NCI-H748 treated with DMSO at 0.1 percent for 48 hours (cell line): ENCODE measurements at places on chromosomes 12 and 14.

DNA sequence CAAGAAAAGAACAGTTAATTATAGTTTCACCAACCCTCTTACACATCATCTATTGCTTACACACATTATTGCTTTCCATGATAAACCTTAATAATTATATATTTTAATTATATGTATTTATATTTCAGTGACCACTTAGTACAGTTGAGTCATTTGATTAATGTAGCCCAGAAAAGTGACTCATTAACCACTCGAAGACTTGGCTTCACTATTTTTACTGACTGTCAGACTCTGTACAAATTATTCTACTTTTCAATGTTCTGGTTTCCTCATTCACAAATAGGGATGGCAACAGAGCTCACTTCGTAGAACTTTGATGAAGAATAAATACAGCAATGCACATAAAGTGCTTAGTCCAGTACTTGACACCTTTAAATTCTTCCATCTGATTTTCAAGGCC, 98.3 kb downstream of the CFAP54 start:
- no peak for DNase-seq

DNA sequence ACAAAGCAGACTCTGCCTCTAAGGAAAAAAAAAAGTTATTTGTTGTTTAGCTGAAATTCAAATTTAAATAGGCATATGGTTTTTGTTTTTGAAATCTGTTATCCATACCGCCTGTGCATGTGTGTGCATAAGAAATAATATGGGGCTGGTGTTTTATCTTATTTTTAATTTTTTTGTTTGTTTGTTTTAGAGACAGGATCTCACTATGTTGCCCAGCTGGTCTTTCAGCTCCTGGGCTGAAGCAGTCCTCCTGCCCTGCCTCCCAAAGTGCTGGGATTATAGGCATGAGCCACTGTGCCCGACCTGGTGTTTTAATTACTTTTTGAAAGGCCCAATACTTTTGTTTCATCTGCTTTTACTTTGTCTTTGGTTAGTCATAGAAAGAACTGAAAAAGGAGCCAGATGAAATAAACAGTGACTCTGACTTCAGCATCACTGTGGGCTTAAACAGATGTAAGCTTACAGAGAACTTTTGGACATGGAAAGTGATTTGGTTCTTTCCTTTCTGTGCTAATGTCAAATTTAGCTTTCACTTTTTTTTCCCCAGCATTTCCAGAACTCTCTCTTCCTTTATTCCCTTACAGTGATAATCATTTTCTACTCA, 37.2 kb downstream of the SUPT16H start:
- no peak for DNase-seq

- peak; percentile 25 for DNase-seq
Observed at GRCh38 chr12:63103494-63104131, 47.4 kb downstream of the AVPR1A start.

DNA sequence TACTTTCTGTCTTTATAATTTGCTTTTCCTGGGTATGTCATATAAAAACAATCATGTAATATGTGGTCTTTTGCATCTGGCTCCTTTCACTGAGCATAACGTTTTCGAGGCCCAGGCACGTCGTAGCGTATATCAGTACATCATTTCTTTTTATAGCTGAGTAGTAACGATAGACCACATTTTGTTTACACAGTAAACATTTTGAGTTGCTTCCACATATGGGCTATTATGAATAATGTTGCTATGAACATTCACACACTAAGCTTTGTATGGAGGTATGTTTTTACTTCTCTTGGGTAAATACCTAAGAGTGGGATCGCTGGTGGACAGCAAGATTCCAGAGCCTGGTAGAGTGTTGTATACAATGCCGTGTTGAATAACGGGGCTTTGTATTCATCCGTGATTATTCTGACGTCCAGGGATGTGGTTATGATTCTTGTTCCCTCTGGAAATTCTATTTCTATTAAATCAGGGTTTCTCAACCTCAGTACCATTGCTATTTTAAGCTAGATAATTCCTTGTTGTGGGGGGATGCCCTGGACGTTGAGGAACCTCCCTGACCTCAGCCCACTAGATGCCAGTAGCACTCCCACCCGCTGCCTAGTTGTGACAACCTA, 38.9 kb upstream of the CIT start:
- DNase-seq, result no peak

- no peak for DNase-seq
Observed at GRCh38 chr12:2751230-2751629, 43.5 kb upstream of the FKBP4 start.

DNA sequence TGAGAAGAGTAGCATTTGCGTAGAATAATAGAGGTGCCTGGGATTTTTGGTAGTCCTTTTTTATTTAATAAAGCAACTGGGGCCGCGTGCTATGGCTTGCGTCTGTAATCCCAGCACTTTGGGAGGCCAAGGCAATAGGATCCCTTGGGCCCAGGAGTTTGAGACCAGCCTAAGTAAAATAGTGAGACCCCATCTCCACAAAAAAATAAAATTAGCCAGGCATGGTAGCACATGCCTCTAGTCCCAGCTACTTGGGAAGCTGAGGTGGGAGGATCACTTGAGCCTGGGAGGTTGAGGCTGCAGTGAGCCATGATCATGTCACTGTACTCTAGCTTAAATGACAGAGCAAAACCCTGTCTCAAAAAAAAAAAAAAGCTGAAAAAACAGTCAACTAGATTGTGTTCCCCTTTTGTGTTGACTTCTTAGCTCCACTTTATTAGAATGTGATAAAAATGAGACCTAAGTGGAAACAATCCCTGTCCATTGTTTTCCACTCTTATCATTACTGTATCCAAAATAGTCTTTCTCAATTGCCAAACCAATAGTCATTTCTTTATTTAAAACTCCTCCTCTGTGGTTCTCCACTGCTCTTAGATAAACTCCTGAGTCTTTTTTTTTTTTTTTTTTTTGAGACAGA, 7.4 kb downstream of the PRKCH start:
- no peak for DNase-seq

DNA sequence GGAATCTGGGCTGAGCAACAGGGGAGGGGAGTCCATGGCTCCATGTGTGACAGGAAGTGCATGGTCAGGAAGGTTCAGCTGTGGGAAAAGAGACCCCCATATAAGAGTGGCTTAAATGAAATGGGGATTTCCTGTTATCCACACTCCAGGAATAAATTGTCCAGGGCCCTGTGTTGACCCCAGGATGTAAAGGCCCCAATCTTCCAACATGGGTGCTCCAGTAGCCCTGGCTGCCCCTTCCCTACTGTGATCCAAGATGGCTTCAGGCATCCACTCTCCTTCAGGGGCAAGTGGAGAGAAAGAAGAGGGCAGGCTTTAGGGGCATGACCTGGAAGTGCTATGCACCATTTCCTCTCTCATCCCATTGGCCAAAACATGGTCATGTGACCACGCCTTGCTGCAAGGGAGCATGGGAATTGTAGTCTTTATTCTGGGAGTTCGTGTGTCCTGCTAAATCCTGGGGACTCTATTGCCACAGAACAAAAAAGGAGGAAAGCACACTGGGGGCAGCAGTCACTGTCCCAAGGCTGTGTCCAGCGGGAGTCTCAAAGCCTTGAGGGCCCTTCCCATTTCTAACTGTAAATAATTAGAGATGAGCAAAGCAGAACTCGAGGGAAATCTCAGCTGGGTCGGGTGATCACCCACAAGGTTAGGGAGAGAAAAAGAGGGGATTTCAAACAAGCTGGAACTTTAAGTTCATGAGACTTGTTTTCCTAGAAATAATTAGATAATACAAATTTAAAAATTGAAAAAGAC, 289.2 kb downstream of the ADGRD1 start:
- no peak for DNase-seq

DNA sequence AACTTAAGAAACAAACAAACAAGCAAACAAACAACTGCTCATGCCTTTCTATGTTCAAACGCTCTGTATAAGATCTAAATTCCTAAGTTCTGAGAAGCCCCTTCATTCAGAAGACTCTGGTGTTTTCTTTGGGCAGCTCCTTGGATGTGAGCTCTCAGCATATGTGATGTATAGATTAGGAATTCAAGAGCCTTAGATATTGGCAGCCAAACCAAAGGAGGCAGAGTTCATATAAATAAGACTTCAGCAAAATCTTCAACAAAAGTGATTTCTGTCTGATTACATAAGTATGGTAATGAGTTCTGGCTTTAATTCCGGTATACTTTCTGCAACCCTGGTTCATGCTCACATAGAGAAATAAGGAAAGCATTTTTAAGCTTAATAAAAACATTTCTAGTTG, 145.6 kb downstream of the DYRK2 start:
- DNase-seq, result no peak

DNA sequence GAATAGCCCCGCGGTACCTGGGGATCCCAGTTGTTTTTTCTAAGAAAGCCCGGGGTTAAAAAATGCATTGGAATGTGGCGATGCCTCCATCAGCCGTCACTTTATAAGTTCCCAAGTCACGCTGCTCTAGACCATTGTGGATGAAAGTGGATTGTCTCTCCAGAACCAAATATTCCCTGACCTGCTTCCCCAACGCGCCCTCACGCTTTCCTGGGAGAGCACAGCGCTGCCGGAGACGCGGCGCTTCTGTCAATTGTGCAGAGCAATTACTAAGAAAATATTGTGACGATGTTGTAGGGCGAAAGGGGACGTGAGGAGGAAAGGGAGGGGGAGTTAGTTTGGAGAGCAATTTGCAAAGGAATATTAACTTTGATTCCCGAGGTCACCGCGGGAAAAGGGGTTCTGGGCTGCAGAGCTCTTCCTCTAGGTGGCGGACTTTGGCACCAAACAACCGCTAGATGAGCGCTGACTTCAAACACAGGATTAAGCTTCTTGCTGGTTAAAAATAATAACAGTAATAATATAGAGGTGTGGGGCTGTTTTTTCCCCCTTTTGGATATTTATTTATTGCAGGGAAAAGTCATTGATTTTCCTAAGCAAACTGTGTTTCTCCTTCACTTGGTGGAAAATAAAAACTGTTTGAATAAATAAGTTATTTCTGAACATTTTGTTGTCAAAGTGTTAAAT, 9.6 kb upstream of the FOXG1 start:
- DNase-seq, result no peak

GRCh38 chr12:56948881-56949280, 8.5 kb downstream of the RDH16 start:
- DNase-seq, result no peak

DNA sequence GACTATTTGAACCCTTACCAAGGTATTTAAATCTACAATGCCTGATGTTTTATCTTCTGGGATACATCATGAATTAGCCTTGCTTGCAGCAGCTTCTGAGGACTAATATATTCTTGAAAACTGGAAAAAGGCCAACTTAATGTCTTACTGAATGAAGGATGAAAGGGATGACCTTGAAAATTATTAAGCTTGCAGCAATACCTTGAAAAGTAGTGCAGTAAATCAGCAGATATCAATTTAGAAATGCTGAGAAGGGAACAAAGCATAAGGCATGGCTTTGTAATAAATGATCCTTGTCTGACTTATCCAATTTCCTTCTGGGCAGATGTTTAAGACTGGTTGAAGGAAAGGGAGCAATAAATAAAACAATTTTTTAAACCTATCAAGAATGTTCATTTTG, 37.3 kb upstream of the FERMT2 start:
- no peak for DNase-seq

DNA sequence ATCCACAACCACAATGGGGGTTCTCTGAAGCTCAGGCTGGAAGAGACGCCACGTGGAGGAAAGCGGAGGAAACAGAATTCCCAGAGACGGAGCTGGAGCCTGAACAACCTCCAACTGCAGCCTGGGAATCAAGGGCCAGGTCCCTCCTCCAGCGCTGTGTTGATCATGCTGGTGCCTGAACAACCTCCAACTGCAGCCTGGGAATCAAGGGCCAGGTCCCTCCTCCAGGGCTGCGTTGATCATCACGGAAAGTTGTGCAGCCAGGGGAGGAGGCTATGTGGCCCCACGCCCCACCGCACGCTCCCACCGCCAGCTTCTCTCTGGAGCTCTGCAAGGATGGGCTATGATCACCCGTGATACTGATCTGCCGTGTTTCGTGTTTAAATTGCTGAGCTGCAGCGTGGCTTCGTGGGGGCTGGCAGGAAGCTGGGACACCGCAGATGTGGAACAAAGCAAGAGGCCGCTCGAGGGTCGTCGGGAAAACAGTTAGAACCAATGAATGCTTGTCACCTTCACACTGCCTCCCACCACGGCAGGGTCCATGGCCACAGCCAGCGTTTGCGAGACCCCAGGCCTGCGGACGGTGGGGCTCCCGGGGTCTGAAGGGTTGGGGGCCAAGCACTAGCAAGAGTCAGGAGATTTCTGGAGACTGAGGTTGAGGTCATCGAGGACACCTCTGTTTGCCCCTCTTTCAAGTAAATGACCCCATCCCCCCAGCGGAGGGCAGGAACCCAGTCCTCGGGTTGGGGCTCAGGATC, 51.8 kb upstream of the FBRSL1 start:
- DNase-seq, result no peak

GRCh38 chr12:81297601-81298000, 219.7 kb downstream of the ACSS3 start:
- no peak for DNase-seq

- DNase-seq, result peak; percentile 28
Observed at GRCh38 chr12:100234591-100235304, 32.1 kb downstream of the DEPDC4 start.

DNA sequence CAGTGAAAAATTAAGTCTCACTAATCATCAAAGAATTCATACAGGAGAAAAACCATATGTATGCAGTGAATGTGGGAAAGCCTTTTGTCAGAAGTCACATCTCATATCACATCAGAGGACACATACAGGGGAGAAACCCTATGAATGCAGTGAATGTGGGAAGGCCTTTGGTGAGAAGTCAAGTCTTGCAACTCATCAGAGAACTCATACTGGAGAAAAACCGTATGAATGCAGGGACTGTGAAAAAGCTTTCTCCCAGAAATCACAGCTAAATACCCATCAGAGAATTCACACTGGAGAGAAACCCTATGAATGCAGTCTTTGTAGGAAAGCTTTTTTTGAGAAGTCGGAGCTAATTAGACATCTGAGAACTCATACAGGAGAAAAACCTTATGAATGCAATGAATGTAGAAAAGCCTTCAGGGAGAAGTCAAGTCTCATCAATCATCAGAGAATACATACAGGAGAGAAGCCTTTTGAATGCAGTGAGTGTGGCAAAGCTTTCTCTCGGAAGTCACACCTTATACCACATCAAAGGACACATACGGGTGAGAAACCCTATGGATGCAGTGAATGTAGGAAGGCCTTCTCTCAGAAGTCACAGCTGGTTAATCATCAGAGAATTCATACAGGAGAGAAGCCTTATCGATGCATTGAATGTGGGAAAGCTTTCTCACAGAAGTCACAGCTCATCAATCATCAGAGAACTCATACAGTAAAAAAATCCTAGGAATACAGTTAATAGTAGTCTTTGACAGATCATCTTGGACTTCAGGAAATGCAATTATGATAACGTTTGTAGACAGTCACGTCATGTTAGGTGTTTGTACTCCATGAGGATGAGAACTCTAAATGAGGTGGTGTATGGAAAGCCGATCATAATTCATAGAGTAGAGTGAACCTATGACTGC, 21.1 kb downstream of the ZNF84 start:
- no peak for DNase-seq

- DNase-seq, result no peak
Observed at GRCh38 chr14:85142982-85143381, 387.0 kb upstream of the FLRT2 start.
